ENCODE measurements at places on chromosomes 2 and 18. TPM values are rescaled to one million over a fixed set of nuclear protein-coding genes. Genes with fewer than 3 reads are reported as not detected.

Gene STK17B
- total RNA-seq = 542 TPM

Gene SLC16A14
- not detected for total RNA-seq

Gene IL18RAP
- total RNA-seq = 0.44 TPM

Gene ACADL
- not detected for total RNA-seq

Gene KRCC1
- 11.8 TPM for total RNA-seq

Gene REG3A
- total RNA-seq = not detected

DNA sequence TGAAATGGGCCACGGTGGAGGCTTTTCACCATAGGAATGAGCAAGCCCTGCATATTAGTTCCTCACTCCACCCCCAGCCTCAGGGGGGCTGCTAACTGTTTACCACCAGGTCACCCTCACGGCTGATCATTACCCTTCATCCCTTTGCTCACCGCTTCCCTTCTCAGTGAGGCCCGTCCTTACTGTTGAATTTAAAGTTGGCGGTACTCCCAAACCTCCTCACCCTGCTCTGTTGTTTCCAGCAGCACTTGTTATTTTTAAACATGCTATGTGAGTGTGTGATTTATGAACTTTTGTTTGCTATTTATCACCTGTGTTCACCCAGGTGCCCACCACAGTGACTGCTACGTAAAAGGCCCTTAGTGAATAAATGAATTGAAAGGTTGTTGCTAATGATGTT lies 243.6 kb downstream of the ZNF407 start:
- DNase-seq = no peak

DNA sequence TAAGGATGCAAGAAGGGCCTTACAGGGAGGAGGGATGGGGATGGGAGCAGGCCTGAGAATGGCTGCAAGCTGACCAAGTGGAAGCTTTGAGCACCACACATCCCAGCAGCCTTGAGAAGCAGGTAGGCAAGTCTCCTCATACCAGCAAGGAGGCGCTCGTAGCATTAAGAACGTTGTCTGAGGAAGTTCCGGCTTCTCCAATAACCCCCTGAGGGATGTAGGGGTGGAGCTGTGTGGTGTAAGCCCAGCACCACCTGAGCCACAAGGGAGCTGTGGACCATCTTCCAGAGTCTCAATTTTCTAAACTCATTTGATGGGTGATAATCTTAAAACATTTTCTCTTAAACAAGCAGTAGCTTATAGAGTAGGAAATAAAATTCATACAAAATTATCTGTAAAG lies 50.6 kb downstream of the ST3GAL5 start:
- DNase-seq = no peak

DNA sequence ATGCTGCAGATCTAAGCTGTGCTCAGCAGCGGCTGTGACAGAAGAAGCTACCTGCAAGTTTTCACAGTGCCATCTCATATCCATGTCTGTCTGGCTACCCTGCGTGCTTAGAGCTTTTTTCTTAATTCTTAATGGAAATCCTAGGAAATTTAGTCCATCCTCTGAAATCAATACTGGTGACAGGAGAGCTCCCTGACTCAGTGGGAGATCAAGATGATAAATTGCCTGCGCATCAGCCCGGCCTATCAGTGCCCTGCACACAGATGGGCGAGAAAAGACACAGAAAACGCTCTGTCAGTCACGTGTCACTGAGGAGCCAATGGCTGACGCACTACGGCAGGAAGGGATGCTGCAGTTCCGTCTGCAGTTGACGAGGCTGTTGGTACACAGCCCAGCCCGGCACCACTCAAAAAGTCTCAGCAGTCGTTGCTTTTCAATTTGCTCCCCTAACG lies 819.6 kb upstream of the FSHR start:
- DNase-seq = peak; percentile 70

- no peak for DNase-seq
These were observed 858.5 kb upstream of the PIK3C3 start for GRCh38 chr18:41096504-41096903.

DNA sequence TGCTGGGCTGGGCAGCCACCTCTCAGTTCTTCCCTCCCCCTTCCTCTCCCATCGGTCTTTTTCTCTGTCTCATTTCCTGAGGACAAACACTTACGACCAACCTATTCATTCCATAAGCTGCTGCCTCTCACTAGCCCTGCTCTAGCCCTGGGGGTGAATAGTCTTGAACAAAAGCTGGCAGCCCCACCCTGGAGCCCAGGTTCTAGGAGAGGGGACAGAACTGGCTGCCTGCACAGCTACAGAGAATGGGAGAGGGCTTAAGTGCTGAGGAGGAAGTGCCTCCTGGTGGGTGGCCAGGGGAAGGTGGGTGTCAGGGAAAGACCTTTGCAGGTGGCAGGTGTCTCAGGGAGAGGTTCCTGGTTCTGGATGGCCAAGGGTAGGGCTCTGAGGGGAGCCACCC lies 22.8 kb downstream of the ANO7 start:
- no peak for DNase-seq

- DNase-seq = no peak
These were observed 7.4 kb upstream of the MAT2A start for GRCh38 chr2:85531589-85531988.

- DNase-seq = no peak
These were observed 47.4 kb downstream of the PSD4 start for GRCh38 chr2:113220970-113221708.

- no peak for DNase-seq
These were observed 82.4 kb upstream of the PDE1A start for GRCh38 chr2:182509216-182509615.

DNA sequence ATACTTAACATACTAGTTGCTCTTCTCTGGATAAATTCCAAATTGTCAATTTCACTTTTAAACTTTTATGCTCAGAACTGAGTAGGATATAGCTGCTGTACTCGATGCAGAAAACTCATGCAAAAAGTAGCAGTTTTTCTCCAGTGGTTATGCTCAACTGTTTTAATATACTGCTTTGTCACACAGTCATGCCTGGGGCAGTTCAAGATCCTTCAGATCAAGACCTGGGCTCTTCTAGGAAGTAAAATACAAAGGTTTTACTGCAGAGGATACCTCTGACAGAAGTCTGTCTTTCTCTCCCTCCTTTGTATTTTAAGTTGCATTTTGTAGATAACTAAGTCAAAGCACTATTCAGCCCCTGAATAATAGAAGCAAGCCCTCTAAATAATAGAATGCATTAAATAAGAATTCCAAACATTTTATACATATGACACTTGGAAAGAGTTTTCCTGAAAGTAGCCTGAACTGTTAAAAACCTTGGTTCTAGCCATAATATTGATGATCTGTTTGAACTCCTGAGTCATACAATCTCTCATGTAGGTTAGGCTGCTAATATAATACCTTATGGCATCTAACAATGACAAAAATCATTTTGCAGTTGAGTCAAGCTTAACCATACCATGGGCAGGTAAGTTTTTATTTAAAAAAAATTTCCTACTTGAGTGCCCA lies 183.3 kb upstream of the TRIB2 start:
- DNase-seq = no peak

GRCh38 chr2:27735263-27735904 lies 36.1 kb upstream of the MRPL33 start:
- peak; percentile 10 for DNase-seq

DNA sequence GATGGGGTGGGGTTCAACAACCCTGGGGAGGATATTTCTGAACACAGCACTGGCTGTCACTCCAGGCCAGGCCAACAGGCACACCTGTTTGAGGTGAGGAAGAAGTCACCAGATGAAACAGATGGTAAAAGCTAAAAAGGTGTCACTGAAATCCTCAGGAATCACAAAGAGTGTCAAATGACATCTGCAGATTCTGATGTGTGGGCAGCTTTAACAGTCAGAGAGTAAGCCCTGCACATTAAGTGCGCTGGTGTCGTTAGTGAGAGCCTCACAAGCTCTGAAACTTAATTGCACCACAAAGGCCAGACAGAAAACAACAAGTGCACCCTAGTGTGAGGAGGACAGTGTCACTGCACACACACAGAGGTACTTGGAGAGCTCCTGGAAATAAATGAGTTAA lies 13.6 kb downstream of the FLACC1 start:
- DNase-seq = no peak

GRCh38 chr2:19332503-19332902 lies 25.9 kb downstream of the OSR1 start:
- DNase-seq = no peak

DNA sequence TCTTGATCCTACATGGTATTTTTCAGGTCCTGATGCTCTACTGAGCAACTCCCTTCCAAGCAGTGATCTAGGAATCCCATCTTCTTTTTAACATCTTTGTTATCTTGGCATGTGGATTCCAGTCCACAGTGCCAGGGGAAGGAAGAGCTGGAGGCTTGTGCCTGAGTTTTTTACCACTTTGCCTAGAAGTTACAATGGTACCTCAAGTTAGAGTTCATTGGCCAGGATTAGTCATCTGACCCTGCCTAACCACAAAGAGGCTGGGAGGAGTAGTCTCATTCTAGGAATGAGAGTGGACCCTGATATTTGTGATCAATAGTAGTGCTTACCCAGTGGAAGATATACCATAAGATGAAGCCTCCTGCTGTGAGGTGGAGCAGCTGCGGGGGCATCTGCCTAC lies 109.3 kb downstream of the ADCYAP1 start:
- no peak for DNase-seq

DNA sequence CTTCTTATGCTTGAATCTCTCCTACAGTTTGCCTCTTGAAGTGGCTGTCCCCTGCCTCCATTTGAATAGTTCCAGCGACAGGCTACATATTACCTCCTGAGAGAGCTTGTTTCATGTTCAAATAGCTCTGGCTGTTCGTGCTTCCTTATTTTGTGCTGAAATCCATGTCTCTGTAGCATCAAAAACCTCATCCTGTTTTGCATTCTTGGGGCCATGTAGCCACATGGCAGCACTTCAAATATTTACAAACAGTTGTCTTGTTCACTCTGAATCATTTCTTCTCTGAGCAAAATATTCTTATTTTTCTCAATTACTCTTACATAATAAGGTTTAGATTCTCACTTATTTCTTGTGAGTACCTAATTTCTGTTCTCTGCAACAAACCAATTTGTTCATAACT lies 1243.1 kb upstream of the NXPH2 start:
- no peak for DNase-seq

GRCh38 chr2:1569879-1570450 lies 156.7 kb downstream of the TPO start:
- DNase-seq = no peak

GRCh38 chr18:45666520-45666919 lies 51.2 kb downstream of the SLC14A2 start:
- DNase-seq = no peak

DNA sequence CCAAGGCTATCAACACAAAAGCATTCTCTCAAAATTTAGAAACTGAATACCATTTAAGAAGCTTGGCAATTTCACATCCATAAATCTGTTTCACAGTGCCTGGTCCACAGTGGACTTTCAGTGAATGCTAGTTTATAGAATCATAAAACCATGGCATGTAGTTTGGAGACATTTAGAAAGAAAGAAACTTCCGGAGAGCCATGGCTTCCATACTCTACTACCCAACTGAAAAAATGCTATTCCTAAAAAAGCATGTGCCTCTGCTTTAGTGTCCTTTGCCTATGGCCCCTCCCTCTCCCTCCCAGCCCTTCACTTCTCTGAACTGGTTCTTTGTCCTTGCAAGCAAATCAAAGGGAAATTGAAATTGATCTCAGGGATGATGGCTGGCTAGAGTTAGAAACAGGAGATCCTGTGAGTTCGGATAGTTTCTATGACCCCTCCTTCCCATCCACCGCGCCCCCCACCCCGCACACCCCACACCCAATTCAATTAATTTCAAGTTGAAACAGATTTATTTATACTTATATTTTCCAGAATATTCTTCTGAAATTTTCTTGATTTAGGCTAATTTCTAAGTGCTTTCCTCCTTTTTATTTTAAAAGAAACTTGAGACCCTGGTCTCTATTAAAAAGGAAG lies 248.3 kb downstream of the TRIB2 start:
- DNase-seq = no peak

DNA sequence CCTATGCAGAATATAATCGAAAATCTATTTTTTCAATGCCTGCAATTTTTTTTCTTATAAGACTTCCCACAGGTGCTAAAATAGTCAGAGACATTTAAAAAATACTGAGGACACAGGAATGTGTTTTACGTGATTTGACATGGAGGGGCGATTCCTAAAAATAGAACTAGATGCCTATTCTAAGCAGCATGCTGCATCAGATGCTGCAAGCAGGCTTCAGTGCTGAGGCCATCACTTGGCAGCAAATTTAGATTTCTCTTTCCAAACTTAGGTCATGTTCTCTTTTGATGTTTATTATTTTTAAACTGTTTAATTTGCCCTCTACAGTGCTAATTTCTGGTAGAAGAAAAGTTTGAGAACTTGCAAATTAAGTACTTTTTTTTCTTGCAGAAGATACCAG lies 43.7 kb upstream of the NCK2 start:
- no peak for DNase-seq

DNA sequence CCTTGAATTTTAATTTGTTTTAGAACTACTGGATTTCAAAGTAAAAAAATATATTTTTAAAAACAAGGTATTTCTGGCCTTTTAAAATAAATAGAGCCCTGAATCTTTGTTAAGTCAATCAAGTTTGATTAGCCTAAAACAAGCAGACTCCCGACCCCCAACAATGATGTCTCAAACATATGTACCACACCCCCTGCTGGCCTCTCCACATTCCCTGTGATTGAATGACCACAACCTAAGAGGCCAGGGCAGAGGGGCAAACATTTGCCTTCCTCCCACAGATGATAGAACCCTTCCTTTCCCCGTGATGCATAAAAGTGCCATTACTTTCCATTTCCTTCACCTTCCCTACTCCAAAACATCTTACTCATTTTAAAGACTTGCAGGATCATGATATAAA lies 130.9 kb downstream of the STK39 start:
- no peak for DNase-seq

- DNase-seq = no peak
These were observed 78.0 kb downstream of the PTPN4 start for GRCh38 chr2:119837759-119838158.

- no peak for DNase-seq
These were observed 884.8 kb upstream of the ZEB2 start for GRCh38 chr2:145404690-145405089.
